NCI-H1930 (cell line): ENCODE measurements at places on chromosomes 3 and 15.

DNA sequence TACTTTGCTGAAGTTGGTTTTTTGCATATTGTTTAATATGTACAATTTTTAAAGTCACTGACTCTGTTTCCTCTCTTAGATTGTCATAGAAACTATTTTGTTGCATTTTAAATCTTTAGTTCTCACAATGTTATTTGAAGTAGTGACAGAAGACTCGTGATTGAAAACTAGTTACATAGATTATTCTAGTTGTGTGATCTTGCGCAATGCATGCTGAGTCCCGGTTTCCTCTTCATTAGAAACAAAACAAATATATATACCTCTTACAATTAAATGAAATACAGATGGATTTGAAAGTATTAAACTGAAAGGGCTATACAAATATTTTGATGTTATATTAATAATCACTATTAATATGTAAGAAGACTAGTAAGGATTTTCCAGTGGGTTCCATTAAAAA lies 333.0 kb downstream of the LPP start:
- DNase-seq = no peak

DNA sequence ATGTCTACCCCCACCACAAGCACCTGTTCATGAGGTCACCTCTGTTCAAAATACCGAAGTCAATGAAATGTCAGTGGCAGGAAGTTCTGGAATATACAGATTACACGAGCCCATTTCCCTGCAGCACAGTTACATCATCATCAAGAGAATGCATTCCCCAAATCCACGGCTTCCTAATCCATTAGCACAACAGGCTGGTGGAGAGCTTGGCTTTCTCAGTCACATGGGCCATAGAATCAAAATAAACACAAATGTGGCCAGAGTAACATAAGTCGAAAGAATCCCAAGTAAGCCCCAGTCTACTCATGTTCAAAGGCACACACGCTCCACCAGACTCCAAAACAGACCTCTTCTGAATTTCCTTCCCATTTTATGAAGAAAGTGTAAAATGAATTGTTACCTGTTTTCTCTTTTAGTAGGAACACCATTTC lies 419.3 kb downstream of the MAGI1 start:
- no peak for DNase-seq

GRCh38 chr3:112085735-112086075 lies 484 bp upstream of the C3orf52 start:
- DNase-seq = no peak

- DNase-seq = no peak
These were observed 38.4 kb downstream of the HEG1 start for GRCh38 chr3:125017406-125017805.

DNA sequence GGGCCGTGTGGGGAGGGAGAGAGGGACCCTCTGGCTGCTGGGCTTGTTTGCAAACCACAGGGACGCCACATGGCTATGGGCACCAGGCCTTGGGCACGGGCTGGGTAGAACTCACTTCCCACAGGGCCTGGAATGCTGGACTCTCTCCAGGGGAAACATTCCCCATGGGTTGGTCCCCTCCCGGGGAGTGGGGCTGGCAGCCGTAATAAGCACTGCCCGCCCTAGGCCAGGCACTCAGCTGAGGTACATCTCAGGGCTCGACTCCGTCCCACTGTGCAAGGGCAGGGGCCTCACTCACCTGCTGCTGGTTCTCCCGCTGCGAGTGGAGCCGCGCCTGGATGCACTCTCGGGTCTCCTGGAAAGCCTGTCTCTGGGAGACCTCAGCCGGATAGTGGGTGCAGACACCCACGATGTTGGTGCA lies 96.7 kb downstream of the ADCY5 start:
- DNase-seq = no peak

DNA sequence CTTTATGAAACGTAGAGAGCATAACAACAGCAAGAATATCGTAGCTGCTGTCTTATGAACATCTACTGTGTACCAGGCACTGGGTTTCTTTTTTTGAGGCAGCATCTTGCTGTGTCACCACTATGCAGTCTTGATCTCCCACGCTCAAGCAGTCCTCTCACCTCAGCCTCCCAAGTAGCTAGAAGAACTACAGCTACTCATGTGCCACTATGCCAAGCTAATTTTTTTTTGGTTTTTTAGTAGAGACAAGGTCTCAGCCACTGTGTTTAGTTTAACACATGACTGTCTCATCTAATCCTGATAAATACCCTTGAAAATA lies 129.9 kb downstream of the VGLL4 start:
- no peak for DNase-seq

DNA sequence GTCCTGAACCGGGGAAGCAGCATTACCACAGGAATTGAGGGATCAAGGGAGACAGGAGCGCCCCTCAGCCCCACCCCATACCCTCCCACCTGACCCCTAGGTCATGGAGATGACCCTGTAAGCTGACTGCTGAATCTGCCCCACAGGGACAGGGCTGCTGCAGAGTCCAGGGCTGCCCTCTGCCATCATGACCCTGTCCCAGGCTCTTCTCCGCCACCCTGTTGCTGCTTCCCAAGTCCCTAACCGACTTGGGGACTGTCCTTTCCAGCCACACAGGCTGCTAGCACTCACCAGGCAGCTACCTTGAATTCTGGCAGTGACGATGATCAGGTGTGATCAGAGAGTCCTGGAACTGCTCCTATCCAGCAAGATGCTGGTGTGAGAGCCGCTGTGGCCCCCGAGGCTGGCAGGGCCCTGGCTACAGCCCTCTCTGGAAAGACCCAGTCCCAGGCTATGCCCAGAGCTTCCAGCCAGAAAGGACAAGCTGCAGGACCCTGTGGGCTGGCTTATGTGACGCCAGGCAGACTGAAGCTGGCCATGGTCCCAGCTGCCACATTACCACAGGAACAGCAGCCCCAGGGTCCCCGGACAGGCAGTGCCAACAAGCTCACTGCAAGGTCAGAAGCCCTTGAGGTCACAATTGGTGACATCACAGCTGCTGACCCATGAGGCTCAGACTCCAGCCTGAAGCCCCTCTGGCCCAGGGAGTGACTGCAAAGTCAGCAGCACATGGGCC lies at the start of gene C3orf22:
Gene C3orf22, minus strand, starts transcription at position 597 of the 736 bp plus-strand sequence. CDS start 5,542 bp downstream, outside the sequence.
- no peak for DNase-seq

- no peak for DNase-seq
These were observed 322.9 kb downstream of the ERC2 start for GRCh38 chr3:56145410-56145809.

- DNase-seq = no peak
These were observed 27.3 kb downstream of the CCDC33 start for GRCh38 chr15:74263466-74263865.

GRCh38 chr3:170043506-170043905 lies 5.7 kb downstream of the GPR160 start:
- no peak for DNase-seq

- no peak for DNase-seq
These were observed 1.2 kb downstream of the NR2C2 start for GRCh38 chr3:14948609-14949038.

DNA sequence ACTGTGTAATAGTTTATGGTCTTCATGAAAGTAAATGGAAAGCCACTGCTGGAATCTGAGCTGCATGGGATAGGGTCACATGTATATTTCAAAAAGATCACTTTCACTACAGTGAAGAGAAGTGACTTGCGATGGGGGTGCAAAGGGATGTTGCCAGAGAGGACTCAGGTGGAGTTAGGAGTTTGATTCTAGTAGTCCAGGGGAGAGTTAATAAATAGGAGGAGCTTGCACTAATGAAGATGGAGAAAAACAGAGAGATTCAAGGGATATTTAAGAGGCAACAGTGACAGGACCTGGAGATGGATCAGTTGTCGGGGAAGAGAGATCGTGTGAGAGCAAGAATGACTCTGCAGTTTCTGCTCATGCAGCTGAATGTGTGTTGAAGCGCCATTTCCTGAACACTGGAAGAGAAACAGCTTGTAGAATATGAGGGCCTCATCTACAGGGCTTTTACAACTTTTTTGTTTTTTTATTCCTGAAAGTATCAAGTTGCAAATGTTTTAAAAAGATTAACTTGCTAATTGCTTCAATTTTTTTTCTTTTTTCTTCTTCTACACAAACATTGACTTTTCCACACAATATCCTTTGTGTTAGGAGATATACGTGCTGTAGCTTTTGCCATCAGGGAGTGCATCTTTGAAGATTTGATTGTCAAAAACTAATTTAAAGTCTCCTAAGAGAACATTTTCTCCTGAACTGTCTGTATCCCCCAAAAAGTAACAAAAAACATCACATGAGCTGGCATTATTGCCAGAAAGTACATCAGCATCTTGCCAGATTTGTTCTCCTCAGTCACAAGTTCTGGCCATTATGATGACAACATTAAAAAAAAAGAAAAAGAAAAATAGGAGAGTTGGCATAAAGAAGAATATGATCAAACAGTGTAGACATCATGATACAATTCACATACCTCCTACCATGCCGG lies 37.5 kb downstream of the SETMAR start:
- no peak for DNase-seq

DNA sequence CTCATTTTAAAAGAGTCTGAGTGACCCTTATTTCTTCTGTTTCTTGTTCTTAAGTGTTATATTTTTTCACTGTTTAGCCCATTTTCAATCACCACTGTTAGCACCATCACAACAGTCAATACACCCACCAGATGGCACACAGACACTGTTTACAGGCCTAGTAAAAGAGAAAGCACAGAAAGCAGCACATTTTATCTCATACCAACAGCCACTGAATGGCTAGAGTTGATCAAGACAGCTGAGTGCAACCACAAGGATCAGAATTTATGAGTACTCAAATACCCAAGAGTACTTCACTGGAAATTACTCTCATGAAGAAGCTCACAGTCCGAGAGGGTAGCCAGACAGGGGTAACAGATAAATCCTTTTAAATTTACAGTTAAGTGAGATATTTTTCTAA lies 127.0 kb downstream of the TFDP2 start:
- DNase-seq = no peak
